ENCODE measurements at places on chromosomes 7 and 10. TPM values are rescaled to one million over a fixed set of nuclear protein-coding genes. Genes with fewer than 3 reads are reported as not detected.

The GIMAP5 gene
- total RNA-seq = not detected

The CALML5 gene
- not detected for total RNA-seq

The GPR15LG gene
- total RNA-seq = not detected

The DOCK4 gene
- total RNA-seq = 5.0 TPM

The CCDC136 gene
- total RNA-seq = 1.7 TPM

All from A549 treated with CORT108297 at 1 μM for 4 hours (cell line).